IPS DF 6.9 (cell line): ENCODE measurements at places on chromosomes 16 and 17.

DNA sequence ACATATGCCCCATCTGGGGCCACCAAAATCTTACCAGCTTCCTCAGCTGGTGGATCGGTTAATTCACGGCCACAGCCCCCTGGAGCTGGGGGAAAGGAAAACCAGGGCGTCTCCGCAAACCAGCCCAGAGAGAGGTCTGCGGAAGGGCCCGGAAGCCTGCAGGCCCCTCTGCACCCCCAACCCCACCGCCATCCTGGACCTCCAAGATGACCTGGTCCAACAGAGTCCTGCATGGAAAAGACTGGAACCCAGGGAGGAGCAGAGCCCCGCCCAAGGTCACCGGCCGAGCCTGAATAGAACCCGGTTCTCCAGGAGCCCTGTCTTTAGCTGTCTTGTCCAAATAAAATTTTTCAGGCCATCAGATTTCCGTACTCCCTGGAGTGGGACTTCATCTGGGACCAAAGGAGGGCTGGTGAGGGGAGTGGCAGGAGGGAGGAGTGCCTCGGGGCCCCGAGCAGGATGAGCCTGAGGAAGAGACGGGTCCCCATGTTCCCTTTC is 37.4 kb upstream of the NDRG4 start:
- DNase-seq = no peak

GRCh38 chr17:11899537-11899942 is 97.7 kb downstream of the ZNF18 start:
- no peak for DNase-seq

DNA sequence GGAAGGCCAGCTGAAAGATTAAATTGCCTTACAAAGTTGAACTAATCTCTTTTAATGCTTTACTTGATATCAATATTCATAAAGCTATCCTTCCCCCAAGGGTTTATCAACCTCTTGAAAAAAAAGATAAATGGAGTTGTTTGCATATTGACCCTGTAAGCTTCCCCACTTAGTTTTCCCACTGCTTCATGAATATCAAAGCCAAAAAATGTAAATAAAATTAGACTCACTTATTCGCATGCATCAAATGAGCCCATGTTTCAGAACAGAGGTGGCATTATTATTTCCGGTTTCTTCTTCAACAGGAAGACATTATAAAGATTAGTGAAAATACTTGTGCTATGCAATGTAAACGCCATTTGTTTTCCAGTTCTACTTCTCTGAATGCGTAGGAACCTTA is 150.7 kb downstream of the CDH11 start:
- no peak for DNase-seq

GRCh38 chr17:58621174-58621573 is 70.7 kb downstream of the TEX14 start:
- DNase-seq = no peak

- DNase-seq = no peak
Measured at GRCh38 chr16:4244254-4245076, 2.6 kb upstream of the SRL start.
